RPMI8226 (cell line): ENCODE measurements at places on chromosomes 12 and 14.

DNA sequence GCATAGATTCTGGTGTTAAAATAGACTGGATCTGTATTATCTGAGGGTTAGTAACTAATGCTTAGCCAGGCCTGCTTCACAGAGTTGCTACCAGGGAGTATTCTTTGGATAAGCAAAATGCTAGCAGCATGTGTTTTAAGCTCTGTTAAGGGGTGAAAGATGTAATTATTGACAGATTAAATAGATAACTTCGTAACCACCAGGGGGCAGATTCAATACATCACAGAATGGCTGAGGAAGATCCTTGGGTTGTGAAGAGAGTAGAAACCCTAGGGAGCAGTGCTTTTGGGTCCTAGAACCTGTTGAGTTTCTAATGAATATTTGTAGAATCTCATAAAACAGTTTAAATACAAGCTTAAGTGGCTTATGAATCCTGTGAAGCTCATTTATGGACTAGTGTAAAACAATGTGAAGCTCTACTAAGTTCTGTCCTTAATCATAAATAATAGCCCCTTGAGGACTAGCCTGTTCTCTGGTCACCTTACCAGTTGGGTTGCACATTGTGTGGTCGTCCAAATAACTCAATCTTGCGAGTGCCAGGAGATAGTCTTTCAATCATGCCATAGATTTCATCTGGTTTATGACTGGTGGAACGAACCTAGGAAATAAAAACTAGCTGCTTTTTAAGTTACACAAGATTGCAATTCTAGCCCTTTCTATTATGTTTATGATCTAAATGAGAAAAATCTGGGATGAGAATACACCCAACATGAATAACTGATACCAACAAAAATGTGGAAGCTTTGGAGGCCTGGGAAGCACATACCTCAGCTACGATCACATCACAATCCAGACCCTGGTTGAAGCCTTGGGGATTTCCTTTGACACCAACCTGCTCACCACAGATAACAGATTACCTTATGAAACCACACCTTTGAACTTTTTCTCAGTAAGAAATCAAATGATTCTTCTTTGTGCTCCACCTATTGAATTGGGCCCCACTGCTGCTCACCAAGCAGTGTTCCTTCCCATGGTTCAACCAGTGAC lies 12.3 kb downstream of the METTL3 start:
- DNase-seq, result peak; percentile 40

DNA sequence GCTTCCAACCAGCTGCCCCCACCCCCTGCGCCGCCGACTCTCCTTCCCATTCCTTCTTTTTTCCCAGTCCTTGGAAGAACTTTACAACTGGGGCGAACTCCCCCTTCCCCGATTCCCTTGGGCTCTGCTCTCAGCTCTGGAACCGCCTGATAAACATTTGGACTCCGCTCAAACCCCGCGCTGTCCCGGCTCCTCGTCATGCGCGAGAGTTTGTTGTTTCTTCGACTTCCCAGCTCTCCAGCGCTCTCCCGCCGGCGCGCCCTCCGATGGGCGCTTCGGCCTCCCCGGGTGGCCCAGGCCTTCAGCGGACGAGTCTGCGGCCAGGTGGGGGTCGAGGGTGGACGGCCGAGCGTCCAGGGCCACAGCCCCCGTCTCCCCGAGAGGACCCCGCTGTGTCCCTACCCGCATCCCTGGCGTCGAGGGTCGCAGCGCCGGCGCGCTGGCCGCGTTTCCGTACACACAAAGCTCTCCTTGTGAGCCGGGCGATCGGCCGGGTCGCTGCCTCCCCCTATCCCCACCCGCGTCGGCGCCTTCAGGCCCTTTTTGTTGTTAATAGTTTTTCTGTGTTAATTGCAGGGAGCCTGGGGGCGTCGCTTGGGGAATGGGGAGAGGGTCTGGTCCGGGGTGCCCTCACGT lies 847 bp downstream of the MMP14 start:
- no peak for DNase-seq

DNA sequence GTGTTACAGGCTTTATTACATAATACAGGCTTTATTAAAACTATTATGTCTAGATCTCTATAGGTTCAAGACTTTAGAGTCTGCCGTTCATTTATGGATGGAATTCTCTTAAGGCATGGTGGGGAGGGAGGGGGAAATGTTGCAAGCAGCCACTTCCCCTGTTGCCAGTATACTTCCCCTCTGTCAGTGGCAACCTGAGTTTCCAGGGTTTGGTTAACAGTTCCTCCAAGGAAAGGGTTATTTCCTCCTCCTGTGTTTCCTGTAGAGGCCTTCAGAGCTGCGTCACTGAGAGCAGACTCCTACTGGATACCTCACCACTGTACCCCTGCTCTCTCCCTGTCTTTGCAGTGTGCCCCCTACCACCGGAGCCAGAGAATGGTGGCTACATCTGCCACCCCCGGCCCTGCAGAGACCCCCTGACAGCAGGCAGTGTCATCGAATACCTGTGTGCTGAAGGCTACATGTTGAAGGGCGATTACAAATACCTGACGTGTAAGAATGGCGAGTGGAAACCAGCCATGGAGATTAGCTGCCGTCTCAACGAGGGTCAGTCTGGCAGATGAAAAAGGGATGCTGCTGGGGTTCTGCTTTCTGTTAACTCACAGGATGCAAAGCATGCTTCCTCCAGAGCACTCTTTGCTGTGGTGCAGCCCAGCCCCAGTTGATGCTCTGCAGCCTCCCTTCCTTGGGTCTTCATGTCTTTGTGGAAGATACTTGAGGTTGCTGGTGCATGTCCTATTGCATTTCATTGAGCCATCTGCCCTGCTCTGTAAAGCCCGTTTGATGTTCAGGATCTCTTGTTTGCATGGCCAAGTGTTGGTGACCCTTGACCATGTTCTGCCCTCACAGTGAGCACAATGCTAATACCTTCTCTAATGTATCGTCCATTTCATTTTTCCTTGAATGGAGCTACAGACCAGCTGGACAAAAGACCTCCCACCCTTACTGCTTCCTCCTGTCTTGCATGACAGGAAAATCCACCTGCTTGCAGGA lies 63.6 kb upstream of the SRSF5 start:
- DNase-seq, result no peak

GRCh38 chr12:45051572-45052125 lies 750 bp upstream of the DBX2 start:
- DNase-seq, result no peak

GRCh38 chr14:55336691-55337090 lies 65.5 kb downstream of the FBXO34 start:
- DNase-seq, result no peak

- DNase-seq, result no peak
Measured at GRCh38 chr12:3744229-3744901, 8.5 kb downstream of the CRACR2A start.

- no peak for DNase-seq
Measured at GRCh38 chr12:3755898-3756297, 3.0 kb upstream of the CRACR2A start.
